Liver (tissue), 10 donors: ENCODE measurements at places on chromosomes 7 and 10. TPM values are rescaled to one million over a fixed set of nuclear protein-coding genes. Genes with fewer than 3 reads are reported as not detected.
A peak's percentile ranks its signal among the peaks of the same experiment; 100 is the strongest.

Gene ODAD2
- total RNA-seq, result 0.17 TPM

Gene CLDN3
- total RNA-seq, result 21.1 TPM

Gene PTPN20
- total RNA-seq, result 1.4 TPM

GRCh38 chr7:34726221-34726620, 68.2 kb downstream of the NPSR1 start:
- H3K4me3 ChIP-seq, result no peak overlapping the region
- no peaks in the 10 kb centered on the region for H3K36me3 ChIP-seq
- no peaks in the 10 kb centered on the region for H3K27me3 ChIP-seq
- H3K4me1 ChIP-seq, result no peaks in the 10 kb centered on the region

- no peak overlapping the region for H3K4me3 ChIP-seq
- no peak for DNase-seq
- no peaks in the 10 kb centered on the region for H3K27me3 ChIP-seq
- H3K4me1 ChIP-seq, result no peaks in the 10 kb centered on the region
- no peak overlapping the region for H3K27ac ChIP-seq
These were observed 1127.7 kb upstream of the LRRTM3 start for GRCh38 chr10:65798133-65798532.

DNA sequence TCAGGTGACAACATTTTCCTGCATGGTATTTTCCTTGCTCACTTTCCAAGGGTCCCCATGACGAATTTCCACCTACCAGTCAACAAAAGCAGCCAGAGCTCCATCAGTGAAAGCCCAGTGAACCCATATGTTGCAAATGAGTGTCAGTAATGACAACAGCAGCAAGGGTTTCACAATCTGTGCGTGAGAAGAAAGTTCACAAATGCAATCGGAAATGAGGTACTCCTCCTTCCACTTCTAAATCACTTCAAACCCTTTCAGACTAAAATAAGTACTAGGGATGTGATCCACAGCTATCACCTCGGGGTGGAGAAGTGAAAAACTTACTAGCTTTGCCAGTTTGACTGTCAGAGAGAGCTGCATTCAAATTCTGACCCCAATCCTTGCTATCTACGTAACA, 55.6 kb upstream of the BET1 start:
- no peak overlapping the region for H3K27ac ChIP-seq
- no peak for DNase-seq
- H3K27me3 ChIP-seq, result no peaks in the 10 kb centered on the region
- no peaks in the 10 kb centered on the region for H3K36me3 ChIP-seq
- no peak overlapping the region for H3K4me3 ChIP-seq

- H3K27ac ChIP-seq, result peak overlapping the region; percentile 100
- H3K4me1 ChIP-seq, result peaks cover 45% of the 10 kb centered on the region
- H3K4me3 ChIP-seq, result peak overlapping the region; percentile 96
- H3K27me3 ChIP-seq, result no peaks in the 10 kb centered on the region
These were observed 772 bp downstream of the SGMS1 start for GRCh38 chr10:50622706-50623662.
